Stimulated activated CD4-positive, alpha-beta T cell treated with anti-CD3 and anti-CD28 coated beads, Interleukin-12 subunit alpha, Interleukin-12 subunit beta, amount 100 ng/mL, for 48 hours (primary cell): ENCODE measurements at places on chromosomes 2 and 18.

GRCh38 chr2:142997231-142997630 is 119.8 kb downstream of the KYNU start:
- DNase-seq = no peak

GRCh38 chr18:23539911-23540525 is 36.7 kb downstream of the RMC1 start:
- no peak for DNase-seq

DNA sequence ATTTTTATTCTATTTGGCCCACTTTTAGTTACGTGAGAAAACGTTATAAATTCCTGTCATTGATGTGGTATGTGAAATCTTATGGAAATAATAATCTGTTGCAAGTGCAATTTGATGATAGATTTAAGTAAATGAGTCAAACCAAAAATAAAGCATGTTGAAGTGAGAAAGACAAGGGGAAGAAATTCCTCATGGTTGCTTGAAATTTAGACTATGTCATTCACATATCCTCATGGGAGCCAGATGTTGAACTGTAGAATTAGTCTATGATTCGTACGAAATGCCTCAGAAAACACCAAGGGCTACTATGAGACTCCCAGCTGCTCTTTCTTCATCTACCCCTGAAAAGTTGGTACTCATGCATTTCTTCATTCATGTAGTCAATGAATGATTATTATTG is 55.7 kb downstream of the KLHL14 start:
- DNase-seq = no peak

GRCh38 chr2:53006980-53007379 is 760.6 kb upstream of the CHAC2 start:
- DNase-seq = no peak
